ENCODE measurements at places on chromosomes 11 and 22.

- no peak for DNase-seq
Observed at GRCh38 chr22:40552070-40552469, 84.4 kb downstream of the MRTFA start.

GRCh38 chr22:23457380-23457985, 122.6 kb downstream of the IGLL1 start:
- DNase-seq = no peak

GRCh38 chr22:28906312-28906711, 22.9 kb downstream of the ZNRF3 start:
- DNase-seq = no peak

- no peak for DNase-seq
Observed at GRCh38 chr11:60905047-60905446, 1.3 kb downstream of the PRPF19 start.

GRCh38 chr11:13280092-13280722, 2.6 kb downstream of the BMAL1 start:
- no peak for DNase-seq

DNA sequence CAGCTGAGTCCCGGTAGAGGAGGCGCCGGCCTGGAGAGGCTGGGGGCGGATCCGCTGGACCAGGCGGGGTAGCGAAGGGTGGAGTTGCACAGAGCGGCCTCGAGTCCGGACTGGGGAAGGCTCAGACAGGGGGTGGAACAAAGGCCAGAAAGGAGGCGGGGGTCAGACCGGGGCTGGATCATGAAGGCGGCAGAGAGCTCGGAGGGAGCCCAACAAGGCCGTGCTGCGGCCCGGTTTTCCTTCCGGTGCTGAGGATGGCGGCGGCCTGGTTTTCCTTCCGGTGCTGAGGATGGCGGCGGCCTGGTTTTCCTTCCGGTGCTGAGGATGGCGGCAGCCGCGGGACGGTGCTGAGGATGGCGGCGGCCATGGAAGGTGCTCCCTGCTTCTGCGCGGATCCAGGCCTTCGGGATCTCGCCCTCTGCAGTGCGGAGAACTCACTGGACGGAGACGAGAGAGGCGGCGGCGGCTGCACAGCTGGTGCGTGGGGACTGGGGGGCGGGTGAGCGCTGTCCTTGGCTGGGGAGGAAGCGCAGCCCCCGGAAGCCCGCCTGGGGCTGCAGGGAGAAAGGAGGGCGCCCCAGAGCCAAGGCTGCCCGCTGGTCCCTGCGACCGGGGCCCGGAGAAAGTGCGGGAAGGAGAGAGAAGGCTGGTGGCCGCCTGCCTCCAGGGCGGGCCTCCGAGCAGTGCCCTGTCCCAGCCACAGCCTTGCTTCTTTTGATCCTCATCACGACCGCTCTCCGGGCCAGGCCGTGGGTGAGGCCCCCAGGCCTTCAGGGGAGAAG, 350.4 kb upstream of the B3GAT1 start:
- DNase-seq = no peak

DNA sequence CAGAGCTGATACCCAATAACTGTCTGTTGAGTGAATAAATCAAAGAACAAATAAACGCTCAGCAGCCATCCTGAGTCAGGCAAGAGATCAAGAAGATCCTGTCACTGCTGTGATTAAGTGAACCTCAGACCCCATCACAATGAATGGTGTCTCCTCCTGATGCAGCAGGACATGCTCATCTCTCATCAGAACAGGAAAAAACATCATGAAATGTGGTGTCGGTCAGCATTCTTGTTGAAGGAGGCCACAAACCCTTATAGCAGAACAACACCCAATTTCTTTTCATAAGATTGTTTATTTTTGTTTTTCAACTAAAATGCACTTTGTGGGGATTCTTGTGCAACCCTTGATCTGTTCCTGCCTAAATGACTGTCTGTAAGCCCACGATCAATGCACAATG, 60.3 kb downstream of the SYTL2 start:
- no peak for DNase-seq

GRCh38 chr11:18623707-18624106, 10.4 kb downstream of the SPTY2D1 start:
- DNase-seq = no peak

GRCh38 chr22:29798318-29798717, 31.1 kb downstream of the UQCR10 start:
- DNase-seq = no peak

DNA sequence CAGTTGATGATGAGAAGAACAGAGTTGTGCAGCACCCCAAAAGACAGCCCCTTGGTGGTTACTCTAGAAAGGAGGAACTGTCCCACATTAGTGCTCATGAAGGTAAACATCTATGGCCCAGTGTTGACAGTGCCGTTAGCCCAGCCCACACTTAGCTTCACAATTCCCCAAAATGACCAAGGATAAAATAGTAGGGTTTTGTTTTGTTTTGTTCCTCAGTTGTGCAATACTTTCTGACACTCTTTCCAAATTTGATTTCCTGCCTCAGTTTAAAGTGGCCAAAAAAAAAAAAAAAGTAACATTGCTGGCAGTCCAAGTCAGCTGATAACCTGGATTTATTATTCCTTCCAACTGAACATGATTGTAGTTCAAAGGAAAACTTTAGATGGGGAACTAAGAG, 269.4 kb downstream of the TMEM135 start:
- DNase-seq = no peak

DNA sequence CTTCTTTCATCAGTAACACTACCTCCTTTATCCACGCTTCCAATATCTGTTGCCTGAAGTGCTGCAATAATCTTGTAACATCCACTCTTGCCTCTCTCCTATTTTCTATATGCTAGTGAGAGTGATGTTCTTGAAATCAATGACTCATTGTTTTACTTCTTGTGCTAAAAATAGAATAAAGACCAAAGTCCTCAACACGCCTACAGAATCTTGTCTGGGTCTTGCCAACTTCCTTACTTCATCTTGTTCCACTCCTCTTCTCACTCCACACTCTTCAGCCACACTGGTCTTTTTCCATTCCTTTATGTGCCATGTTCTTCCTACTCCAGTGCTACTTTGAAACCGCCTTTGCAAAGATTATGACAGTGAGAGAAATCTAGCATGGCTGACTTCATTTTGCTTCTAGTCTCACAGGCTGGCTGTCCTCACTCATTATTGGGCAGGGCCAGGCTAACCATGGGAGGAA, 136.4 kb downstream of the CCDC81 start:
- DNase-seq = no peak

DNA sequence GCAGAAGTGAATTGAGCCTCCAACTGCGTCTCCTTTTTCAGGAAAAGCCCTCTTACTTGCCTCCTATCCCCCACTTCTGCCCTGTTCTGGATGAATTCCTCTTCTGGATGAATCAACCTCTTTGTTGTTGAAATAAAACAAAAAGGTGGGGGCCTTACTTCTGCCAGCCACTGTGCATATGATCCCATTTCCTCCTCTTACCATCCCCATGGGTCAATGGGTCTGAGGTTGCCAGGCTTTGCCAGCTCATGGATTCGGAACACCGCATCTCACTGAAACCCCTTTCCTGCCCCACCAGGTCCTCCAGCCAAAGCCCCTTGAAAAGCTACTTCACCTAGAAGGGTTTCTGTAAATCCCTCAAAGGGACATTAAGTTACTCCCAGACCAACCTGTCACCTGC, 3.7 kb upstream of the CHST1 start:
- no peak for DNase-seq

GRCh38 chr11:87083029-87083428, 45.3 kb downstream of the TMEM135 start:
- DNase-seq = no peak

DNA sequence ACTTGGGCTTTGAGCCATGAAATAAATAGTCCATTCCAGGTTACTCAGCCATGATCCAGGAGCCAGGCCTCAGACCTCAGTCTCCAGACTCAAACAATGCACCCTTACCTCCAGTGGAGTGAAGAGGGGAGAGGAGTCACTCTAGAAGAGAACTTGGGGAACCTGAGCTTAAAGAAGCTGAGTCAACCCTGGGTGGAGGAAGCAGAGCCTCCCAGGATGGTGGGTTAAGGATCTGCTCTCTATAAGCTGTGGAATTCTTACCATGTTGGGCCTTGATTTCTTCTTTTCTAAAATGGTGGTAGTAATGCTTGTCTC, 113.2 kb downstream of the NECTIN1 start:
- DNase-seq = no peak

GRCh38 chr11:73186294-73186850, 31.7 kb upstream of the P2RY2 start:
- no peak for DNase-seq

GRCh38 chr11:65516135-65516968, 8.5 kb upstream of the SCYL1 start:
- no peak for DNase-seq

- DNase-seq = no peak
Observed at GRCh38 chr11:122706291-122707088, 51.0 kb downstream of the UBASH3B start.

GRCh38 chr11:72553706-72554105, 119.4 kb upstream of the CLPB start:
- no peak for DNase-seq

GRCh38 chr11:59754859-59755700, at the start of gene STX3:
Gene STX3, plus strand, starts transcription at chr11:59755376. Its CDS starts 230 bp downstream, at chr11:59755606.
- no peak for DNase-seq

DNA sequence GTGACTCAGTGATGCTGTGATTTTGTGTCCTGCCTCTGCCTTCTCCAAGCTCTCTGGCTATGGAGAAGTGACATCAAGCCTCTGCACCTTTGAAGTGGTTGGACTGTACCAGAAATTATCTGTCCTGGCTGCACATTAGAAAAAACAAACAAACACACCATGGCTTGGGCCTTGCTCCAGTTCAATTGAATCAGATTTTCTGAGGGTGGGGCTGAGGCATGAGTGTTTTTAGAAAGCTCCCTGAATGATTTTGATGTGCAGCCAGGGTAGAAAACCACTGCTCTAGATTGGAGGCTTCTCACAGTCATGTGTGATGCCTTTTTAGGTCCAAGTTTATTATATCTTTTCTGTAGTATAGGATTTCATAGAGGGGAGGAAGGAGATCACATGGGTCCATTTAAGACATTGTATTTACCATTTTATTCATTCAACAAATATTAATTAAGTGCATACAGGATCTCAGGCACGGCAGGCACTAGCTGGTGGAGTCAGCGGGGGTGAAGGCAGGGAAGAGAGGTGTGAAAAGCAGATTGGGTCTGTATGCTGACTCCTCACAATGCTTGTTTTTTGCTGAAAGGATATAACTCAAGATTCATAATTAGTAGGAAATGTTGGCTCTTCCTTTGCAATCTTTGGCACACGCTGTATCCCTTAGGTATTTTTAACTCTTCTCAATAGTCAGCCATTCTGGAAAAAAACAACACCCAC, 7.1 kb upstream of the VSTM5 start:
- no peak for DNase-seq

GRCh38 chr11:84471501-84471900, 1155.6 kb downstream of the DLG2 start:
- no peak for DNase-seq

GRCh38 chr11:112810951-112811350, 150.3 kb upstream of the NCAM1 start:
- no peak for DNase-seq

DNA sequence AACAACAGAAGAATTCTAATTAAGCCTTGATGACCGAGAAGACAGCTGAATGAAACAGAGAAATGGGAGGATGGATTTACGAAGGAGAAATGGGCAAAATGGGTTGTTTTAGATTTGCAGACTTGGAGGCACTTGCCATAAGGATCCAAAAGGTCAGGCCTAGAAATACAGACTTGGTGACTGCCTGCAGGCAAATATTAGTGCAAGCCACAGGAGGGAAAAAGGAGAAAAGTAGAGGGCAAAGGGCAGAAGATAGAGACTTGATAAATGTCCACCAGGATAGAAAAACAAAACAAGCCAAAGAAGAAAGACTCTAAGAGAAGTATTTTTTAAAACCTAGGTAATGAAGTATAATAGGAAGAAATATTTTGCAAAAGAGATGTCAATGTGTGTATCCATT, 13.1 kb downstream of the CCDC34 start:
- DNase-seq = no peak

DNA sequence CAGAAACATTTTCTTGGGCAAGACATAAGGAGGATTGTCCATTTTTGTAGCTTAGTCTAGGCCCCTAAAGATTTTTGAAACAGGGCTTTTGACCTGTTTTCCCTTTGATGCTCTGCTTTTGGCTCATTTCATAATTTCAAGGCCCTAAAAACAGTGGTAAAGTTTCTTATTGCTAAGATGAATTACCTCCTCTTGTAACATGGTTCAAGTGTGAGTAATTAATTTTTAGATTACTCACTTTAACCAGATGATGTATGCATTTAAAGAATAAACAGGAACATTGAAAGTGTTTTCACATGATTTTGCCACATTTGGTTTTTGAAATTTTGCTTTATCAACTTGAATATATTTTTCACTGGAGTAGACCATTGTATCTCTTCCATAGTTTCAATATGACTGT, 1.2 kb downstream of the RAG2 start:
- no peak for DNase-seq

GRCh38 chr22:37898441-37899181, 7.5 kb upstream of the MICALL1 start:
- no peak for DNase-seq

GRCh38 chr11:39190751-39191150, 2268.7 kb downstream of the LRRC4C start:
- DNase-seq = no peak

DNA sequence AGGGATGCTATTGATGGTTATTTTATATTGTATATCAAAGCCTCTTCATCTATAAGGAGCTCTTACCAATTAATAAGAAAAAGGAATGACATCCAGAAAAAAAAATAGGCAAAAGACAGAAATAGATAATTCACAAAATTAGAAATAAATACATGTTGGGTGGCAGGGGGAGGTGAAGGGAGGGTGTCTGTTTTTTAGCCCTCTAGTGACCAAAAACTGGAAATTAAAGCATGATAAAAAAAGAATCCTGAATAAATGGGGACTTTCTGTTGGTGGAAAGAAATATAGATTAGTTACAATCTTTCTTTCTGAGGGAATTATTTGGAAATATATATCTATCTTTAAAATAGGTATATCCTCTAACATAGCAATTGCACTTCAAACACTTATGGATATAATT, 42.0 kb upstream of the TTC36 start:
- no peak for DNase-seq

GRCh38 chr22:20238901-20239675, 29.0 kb downstream of the RTN4R start:
- DNase-seq = no peak

- peak; percentile 71 for DNase-seq
Observed at GRCh38 chr22:41946629-41947423, at the start of gene CENPM. Gene CENPM, minus strand, starts transcription at chr22:41947152. Its CDS starts 76 bp downstream, at chr22:41947076.

DNA sequence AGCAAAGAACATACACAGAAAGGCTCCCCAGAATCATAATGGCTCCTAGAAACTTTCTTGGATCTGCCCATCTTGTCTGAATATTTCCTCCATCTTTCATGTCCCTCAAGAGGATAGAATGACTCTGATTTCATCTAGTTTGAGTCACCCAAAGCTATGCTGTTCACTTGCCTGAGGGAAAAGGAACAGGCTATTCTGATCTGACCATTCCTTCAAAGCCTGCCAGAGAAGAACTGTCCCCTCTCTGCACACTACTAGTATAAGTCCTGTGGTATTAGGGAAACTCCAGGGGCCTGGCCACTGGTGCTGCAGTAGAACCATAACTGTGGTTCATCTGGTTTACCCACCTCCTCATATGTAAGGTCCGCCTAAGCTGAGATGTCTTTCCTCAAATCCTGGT, 2.4 kb upstream of the PATE1 start:
- DNase-seq = no peak

- DNase-seq = no peak
Observed at GRCh38 chr11:69508974-69509373, 27.5 kb downstream of the LINC01488 start.

GRCh38 chr11:90757849-90758494, 535.1 kb upstream of the CHORDC1 start:
- no peak for DNase-seq

- no peak for DNase-seq
Observed at GRCh38 chr11:104183593-104183992, 19.6 kb upstream of the PDGFD start.

Data from activated CD8-positive, alpha-beta memory T cell treated with anti-CD3 and anti-CD28 coated beads for 1 hour (primary cell).